ENCODE measurements at places on chromosomes 5 and 9.
A peak's percentile ranks its signal among the peaks of the same experiment; 100 is the strongest.

DNA sequence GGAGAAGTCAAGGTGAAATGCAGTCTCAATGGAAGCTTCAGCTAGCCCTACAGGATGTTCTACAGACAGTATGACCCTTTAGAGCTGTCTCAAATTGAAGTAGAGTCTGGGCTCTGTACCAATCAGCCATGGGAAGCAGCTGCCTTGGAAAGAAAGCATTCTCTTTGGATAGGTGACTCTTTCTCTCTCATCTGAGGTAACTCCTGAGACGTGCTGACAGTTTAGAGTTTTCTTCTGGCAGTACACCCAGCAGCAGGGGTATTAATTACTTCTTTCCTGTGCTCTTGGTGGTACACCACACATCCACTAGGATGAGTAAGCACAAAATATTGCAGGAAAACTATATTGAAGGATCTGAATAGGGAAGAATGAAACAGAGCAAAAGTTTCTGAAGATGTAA lies 329.6 kb upstream of the RGMB start:
- no peak for DNase-seq

DNA sequence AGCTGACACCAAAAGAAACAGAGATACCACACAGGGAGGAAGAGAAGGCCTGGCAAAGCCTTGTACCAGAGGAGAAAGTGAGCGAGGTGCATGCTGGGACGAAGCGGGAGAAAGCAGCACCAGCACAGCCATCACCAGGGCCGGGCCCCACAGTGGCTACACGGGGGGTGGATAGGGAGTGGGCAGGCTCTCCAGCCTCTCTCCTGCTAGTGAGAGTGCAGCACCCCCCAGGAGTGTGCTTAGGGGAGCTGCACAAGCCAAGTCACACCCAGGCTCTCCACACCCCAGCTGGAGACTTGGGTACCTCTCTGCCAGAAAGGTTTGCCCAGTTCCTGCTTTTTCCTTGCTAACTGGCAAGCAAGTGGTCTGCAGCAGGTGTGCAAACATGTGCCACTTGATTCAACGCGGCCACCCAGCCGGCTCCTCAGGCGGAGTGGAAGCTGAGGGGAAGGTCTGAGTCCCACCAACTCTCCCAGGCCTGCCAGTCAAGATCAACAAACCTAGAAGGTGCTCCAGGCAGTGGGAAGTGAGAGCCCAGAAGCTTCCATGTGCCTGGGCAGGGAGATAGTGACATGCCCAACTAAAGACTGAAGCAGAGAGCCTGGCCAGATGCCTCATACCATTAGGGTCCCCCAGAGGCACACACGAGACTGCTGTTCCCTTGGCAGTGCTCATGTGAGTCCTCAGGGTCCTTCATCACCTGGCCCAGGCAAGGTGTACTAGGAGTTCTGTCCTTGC lies 39.9 kb downstream of the BICD2 start:
- no peak for DNase-seq

DNA sequence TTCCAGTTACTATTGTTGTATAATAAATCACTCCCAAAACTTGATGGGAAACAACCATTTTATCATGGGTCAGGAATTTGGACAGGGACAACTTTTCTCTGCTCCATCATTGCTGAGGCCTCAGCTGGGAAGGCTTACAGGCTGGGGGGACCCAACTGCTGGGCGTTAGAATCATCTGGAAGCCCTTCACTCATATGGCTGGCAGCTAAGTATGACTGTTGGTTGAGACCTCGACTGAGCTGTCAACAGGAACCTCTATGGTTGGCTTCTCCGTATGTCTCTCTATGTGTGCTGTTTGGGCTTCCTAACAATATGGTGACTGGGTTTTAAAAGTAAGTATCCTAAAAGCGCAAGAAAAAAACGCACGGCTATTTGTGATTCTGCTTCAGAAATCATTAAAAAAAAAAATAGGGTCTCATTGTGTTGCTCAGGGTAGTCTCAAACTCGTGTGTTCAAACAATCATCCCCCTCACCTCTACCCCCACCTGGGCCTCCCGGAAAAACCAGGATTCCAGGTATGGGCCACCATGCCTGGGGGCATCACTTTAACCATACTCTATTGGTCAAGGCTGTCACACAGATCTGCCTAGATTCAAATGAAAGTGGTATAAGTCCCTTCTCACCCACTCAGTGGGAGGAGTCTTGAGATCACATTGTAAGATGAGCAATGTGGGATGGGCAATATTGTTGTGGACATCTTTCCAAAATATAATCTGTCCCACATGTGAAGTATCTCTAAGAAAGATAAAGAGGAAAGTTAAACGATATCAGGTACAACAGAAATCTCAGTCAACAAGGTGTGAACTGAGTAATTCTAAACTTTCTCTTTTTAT lies 15.2 kb downstream of the FNBP1 start:
- no peak for DNase-seq

DNA sequence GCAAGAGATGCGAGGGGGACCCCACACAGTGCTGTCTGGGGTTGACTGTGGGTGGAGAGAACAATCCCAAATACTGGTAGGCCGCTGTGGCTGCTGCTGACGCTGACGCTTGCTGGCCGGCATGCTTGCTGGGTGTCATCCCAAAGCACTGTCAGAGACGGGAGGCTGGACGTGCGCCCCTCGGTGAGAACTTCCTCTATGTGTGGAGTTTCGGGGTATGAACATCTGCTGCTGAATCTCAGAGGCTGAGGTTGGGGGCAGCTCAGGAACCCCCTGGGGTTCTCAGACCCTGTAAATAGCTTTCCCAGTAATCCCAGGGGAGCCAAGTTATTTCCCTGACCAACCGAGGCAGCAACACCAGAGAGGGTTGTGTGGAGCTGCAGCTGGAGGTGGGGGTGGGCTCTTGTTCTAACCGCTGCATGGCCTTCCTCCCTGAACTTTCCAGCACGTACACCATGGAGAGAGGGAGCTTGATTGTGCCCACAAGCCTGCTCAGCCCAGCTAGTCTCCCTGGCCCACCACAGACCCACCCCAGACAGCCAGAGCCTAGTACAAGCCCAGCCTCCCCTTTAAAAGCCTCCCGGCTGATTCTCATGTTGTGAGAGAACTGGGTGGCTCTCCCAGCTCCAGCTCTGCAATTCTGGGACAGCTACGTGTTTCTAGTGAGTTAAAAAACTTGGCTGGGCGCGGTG lies 21.8 kb upstream of the SLC12A7 start:
- no peak for DNase-seq

- DNase-seq: no peak
Observed at GRCh38 chr5:143248822-143249579, 154.5 kb downstream of the NR3C1 start.

DNA sequence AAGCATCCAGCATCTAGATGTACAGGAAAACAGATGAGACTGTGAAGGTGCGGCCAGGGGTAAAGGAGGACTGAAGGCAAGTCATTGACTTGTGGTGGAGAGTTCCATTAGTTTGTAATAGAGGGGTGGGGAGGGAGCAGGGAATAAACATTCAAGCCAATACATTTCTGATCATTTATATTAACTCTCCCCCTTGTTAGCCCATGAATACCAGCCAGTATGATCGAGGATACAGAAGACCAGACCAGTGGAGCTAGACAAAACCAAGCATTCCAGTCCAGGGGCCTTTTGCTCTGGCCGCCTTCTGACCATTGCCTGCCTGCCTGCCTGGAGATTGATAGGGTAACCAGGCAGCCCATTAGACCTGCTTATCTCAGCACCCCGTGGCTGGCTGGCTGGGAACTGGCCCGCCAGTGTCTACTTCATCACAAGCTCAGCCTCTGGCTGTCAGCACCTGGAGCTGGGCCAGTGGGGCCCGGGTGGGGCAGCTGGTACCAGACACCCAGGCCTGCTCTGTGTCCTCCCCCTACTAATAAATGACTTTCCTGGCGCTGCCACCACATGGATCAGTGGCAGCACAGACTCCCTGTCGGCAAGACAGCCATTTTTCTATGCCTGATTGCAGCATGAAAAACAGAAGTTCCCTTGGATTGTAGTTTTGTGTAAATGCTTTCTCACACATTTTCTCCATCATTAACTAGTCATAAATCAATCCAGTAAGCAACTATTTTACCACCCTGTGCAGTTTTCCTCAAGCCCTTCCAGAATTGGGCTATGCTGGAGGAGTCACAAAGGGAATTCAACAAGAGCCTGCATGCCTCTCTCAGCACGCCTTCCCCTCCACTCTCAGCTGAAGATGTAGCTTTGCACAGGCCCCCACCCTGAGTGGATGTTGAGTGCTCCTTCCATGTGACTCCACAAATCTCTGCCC lies 181.3 kb downstream of the SNCAIP start:
- no peak for DNase-seq

GRCh38 chr5:78899922-78900362 lies 85.2 kb downstream of the ARSB start:
- peak; percentile 44 for DNase-seq
